Activated CD8-positive, alpha-beta memory T cell treated with anti-CD3 and anti-CD28 coated beads, Interleukin-2, amount 10 ng/mL, durations not matched to agents 7 days and 5 days (primary cell): ENCODE measurements at places on chromosomes 16 and 17.

- no peak for DNase-seq
Observed at GRCh38 chr17:4098521-4099209, 44.2 kb downstream of the ZZEF1 start.

DNA sequence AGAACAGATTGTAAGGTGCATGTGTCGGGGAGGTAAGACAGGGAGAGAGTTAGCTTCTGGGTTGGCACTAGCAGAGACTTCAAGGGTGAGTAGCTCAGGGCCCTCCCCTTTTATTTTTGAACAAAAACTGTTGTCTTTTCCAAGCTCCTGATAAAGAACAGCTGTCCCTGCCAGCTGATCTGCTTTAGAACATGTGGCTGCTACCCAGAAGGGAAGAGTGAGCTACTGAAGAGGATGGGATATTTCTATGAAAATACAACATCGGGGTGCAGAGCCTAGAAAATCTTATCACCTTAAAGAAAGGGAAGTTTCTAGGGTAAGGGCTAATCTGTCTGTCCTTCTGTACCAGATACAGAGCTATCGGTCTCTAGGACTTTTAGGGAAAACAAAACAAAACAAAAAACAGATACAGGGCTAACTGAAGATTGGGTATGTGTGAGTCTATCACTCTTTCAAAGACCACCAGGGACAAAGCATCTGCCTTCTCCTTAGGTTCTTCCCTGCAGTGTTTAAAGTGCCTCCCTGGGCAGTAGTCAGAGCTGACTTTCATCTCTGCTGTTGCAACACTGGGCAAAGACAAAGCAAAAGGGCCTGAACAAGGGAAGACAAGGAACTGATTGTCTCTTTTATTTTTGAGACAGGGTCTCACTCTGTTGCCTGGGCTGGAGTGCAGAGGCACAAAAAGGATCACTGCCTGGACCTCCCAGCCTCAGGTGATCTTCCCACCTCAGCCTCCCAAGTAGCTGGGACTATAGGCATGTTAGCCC is 5.0 kb upstream of the DHRS13 start:
- DNase-seq = no peak

GRCh38 chr17:48543854-48544348 is 1.0 kb downstream of the HOXB2 start:
- peak; percentile 52 for DNase-seq

DNA sequence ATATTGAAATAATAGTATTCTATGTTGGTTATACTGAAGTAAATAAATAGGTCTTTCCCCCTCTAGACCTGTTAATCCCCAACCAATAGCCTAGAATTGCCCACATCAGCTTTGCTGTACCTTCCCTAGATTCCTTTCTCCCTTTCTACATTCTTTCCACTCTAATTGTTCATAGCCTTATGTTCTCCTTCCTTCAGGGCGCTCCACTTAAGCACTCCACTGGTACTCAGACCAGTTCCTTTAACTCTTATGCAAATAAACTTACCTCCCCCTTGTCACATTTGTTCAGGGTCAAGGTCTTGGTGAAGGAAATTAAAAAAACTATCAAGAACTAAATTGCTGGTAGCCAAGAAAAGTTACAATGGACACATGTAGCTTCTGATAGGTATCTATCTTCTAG is 294.8 kb downstream of the UTP18 start:
- DNase-seq = no peak
